Stimulated activated CD4-positive, alpha-beta T cell treated with anti-CD3 and anti-CD28 coated beads, Interleukin-2, amount 100 ng/mL, for 4 hours (primary cell): ENCODE measurements at places on chromosomes 16 and 17.

GRCh38 chr16:9152649-9153501 is 61.4 kb downstream of the HAPSTR1 start:
- no peak for DNase-seq

DNA sequence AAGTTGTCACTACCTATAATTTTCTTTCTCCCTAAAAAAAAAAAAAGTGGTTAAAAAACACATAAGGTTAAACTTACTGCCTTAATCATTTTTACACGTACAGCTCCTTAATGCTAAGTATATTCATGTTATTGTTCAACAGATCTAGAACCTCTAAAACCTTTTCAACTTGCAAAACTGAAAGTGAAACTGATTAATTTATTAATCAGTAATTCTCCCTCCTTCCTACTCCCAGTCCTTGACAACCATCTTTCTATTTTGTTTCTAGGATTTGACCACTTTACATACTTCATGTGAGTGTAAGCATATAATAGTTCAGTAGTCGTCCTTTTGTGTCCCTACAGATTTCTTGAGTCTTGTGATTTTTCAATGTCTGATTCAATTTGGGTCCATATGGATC is 251.4 kb upstream of the KIF2B start:
- no peak for DNase-seq

- DNase-seq = no peak
These were observed 71.6 kb upstream of the SMIM36 start for GRCh38 chr17:55582897-55583296.

GRCh38 chr16:5621826-5622225 is 524.2 kb upstream of the EEF2KMT start:
- no peak for DNase-seq

DNA sequence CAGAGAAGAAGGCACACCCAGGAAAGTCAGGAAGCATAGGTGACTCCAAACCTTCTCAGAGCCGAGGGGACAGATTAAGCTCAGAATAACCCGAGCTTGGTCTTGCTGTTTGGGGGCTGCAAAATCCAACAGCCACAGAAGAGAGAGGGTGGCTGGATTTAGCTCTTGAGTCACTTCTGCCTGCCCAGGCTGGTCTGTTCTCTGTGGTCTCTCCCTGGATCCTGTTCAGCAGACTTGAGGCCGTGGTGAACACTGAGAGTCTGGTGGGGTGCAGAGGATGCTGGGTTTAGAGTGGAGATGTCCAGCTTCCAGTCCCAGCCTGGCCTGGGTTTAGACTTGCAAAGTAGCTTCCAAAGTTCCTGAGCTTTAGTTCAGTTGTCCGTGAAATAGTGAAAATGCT is 8.8 kb downstream of the SLC26A11 start:
- no peak for DNase-seq

DNA sequence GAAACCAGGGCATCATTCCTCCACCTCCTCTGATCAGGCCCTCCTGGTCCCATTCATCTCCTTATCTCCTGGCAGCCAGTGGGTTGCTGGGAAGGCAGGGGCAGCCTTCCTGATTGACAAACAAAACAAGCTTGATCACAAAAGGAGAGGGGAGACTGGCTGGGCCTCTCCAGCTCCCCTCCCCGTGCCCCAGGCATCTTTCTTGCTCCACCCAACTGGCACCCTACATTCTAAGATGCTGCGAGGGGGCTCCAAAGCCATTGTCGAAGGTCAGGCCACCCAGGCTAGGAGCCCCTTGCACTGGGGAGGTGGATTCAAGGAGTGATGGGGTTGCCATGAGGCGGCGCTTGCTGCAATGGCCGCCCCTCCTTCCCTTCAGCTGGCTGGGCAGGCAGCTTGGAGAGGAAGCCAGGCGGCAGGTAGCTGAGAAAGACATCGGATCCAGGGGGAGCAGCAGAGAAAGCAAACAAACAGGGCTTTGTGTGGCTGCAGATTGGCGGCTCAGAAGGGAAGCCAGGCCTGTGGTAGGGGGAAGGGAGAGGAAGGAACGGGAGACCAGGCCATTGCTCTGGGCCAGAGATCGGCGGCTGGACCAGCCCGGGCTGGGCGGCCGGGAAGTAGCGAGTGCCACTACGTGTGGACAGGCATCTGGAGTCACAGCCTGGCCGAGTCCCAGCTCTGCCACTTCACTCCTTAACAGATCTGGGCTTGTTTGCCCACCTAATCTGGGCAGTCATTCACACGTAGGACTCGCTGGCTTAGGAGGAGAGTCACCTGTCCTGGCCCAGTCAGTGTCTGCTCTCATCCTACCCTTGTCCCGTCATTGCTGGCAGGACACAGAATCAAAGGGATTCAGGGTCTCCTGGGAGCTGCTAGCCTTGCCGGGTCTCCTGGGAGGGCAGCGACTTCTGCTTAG is 12.3 kb downstream of the RAI1 start:
- DNase-seq = no peak

DNA sequence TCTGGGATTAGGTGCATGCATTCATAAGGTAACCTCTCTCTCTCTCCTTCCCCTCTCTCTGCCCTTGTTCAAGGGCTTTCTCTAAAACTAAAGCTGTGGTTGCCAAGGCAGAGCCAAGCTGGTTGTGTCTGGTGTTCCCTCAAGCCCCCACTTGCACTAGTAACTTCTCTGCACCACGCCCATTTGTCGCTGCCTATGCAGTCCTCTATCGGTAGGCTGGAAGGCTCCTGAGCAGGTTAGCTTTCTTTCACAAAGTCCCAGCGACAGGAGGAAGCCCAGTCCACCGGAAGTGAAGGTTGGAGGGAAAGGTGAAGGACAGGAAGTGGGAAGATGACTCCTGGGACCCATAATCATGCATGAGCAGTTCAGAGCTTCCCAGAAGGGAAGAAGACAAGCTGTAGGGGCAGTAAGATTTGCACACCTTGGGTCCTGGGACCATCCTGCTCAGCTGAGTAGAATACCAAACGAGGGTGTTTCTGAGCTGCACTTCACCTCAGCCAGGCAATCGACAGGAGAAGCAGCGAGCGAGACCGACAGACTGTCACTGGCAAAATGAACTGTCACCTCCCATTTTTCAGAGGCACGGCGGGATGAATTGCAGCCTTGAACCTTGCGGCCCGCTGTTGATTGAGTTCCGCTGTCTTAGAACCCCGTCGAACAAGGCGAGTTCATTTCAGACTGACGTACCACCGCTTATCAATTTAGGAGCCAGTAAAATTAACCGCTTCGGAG is 14.7 kb upstream of the SKAP1 start:
- DNase-seq = no peak

DNA sequence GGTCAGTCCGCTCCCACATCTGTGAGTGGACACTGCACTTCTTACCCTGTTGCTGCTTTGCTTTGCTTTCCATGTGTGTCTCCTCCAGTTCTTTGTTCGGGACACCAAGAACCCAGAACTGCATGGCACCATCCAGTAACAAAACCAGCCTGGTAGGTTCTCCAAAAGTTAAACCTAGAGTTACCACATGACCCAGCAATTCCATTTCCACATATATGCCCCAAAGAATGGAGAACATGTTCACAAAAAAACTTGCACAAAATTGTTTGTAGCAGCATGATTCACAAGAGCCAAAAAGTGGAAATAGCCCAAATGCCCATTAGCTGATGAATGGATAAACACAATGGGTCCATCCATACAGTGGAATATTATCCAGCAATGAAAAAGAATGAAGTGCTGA is 10.3 kb upstream of the CCL22 start:
- no peak for DNase-seq

DNA sequence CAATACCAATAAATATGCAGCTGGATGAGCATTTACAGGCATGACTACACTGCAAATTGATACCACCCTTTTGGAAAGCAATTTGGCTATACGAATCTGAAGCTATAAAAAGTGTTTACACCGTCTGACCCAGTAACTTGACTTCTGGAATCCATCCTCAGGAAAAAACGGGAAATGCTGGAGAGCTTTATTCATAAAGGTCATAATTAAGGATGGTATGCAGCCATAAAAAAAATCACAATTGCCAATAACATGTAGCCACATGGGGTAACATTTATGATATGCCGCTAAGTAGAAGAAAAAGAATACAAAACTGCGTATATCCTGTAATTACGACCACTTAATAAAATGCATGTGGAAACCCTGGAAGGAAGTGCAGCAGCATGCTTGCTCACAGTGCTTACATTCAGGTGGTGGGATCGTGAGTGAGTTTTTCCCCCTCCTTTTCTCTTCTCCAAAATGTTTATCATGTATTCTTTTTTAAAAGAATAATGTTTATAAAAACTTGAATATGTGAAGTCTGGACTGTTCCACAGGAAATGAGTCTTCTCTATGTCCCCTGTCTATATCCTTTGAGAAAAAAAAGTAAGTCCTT is 34.2 kb downstream of the COPRS start:
- DNase-seq = no peak

DNA sequence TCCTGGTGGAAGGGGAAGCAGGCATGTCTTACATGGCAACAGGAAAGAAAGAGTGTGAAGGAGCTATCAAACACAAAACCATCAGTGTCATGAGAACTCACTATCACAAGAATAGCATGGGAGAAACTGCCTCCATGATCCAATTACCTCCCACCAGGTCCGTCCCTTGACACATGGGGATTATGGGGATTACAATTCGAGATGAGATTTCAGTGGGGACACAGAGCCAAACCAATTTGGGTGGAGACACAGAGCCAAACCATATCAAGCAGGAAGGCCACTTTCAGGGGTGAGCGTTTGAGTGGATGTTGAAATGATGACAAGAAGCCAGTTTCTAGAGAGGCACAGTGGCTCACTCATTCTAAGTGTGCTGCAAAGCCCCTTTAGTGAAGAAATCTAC is 143.8 kb downstream of the CPPED1 start:
- no peak for DNase-seq

DNA sequence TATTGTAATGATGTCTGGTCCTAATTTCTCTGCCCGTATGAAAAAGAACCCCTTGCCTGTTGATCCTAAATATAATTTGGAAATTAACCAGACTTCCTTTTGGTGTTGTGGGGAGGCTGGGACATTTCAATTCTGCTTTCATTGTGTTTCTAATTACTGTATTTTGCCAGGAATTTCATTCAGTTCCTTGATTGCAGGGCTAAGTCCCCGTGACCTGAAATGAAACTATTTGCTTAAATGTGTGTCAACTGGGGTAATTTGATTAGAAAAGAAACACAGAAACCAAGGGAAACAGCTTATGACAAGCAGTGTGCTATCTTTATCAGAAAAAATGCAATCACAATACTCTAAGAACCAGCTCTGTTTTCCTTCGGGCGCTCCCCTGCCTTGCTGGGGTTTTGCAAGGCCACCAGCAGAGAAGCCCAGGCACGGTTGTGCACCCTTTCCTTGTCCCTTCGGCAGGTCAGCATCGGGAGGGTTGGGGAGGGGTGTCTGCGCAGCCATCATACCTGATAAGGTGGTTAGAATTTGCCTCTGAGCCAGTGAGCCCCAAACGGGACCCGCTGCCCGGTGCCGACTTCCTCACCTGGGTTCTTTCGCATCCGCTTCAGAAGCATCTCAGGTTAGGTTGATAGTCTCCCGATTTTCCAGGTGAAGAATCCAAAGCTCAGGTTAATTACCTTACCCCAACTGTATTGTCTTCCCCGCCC is 19.4 kb downstream of the KLHL36 start:
- DNase-seq = no peak

DNA sequence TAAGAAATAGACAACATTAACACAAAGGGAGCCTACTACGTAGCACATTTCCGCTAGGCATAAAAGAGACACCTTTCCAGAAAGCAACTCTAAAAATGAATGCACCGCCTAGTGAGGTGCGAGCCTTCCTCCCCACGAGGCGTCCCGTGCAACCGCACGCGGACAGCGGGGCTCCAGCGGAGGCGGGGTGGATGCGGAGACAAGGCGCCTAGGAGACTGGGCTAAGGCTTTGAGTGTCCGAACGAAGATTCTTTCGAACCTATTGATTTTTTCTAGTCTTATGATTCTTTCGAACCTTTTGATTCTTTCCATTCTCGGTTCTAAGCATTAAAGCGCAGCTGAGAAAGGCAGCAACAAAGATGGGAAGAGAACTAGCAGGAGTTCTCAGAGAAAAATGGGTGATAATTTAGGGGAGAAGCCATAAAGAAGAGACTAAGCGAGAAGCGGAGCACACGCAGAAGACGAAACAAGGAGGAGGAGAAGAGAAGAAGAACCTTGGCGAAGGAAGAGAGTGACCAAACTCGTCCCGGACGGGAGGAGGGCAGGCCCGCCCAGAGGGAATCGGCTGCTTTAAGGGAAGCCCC is 394 bp upstream of the CPD start:
- peak; percentile 44 for DNase-seq

DNA sequence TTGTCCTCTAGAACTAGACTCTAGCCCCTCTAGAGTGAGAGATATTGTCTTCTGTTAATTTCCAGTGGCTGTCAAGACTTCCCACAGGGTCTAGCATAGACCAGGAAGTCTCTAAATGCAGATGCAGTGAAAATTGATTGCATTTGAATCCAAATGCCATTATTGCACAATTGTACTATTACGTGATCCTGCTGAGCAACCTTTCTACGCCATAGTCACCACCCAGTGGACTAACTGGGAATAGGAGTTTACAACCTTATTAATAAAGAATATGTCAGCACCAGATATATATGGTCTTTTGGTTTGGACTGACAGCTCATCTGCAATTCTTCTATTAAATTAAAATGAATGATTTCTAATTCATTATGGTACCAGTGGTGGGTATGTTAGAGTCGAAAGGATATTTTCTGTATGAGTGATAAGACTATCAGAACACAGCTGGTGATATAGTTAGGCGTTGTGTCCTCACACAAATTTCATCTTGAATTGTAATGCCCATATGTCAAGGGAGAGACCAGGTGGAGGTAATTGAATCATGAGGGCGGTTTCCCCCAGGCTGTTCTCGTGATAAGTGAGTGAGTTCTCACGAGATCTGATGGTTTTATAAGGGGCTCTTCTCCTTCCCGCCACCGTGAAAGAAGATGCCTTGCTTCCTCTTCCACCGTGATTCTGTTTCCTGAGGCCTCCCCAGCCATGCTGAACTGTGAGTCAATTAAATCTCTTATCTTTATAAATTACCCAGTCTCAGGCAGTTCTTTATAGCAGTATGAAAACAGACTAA is 138.9 kb upstream of the CA10 start:
- no peak for DNase-seq
